Stimulated activated effector memory CD8-positive, alpha-beta T cell treated with anti-CD3 and anti-CD28 coated beads, Interleukin-12 subunit alpha, Interleukin-12 subunit beta, amount 100 ng/mL, for 72 hours (primary cell): ENCODE measurements at places on chromosomes 3 and 15.

- no peak for DNase-seq
Measured at GRCh38 chr3:122921791-122922651, 105.5 kb downstream of the SEMA5B start.

- DNase-seq, result no peak
Measured at GRCh38 chr15:62269504-62269903, 104.4 kb upstream of the C2CD4B start.

GRCh38 chr3:168581771-168582225 is 486.1 kb upstream of the GOLIM4 start:
- no peak for DNase-seq

DNA sequence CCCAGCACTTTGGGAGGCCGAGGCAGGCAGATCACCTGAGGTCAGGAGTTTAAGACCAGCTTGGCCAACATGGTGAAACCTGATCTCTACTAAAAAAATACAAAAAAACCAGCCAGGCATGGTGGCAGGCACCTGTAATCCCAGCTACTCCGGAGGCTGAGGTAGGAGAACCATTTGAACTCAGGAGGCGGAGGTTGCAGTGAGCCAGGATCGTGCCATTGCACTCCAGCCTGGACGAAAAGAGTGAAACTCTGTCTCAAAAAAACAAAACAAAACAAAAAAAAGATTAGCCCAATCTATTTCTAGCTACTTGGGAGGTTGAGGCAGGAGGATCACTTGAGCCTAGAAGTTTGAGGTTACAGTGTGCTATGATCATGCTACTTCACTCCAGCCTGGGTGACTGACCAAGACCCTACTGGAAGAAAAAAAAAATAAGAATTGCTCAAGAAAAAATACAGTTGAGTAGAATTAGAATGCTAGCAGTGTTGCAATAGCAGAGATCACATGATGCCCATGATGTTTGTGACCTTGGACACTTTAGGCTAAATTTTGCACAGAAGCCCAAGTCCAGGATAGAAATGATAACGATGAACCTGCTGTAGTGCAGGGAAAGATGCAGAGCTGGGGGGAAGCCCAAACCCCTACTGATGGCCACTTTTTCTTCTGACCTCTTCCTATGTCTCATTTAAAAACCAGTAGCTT is 162.2 kb downstream of the LPP start:
- no peak for DNase-seq

DNA sequence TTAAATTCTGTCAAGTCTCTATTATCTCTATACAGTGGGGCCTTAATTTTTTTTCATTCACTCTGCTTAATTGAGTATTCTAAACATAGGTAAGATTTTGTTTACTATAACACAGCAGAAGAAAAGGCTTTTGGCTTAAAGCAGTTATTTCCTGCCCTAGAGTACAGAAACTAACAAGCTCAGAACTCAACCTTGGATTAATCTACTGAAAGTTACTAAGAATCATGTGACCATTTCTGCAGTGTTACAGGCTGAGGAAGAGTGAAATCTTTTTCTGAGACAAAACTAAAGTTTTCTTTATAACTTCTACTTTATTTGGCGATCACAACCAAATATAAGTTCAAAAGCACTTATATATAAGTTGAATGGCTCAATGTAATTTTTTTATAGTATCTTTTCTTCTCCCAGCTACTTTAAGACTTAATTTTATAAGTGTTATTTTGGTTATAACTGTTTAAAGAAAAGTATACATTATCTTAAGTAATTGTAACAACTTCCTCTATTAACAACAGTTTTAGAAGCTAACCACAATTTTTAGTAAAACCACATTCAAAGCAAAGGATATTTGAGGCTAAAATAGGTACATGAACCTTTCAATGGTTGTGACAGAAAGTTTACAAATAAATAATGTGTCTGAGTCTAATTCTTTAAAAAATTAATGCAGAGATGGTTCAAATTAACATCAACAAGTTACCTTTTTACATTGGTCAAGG is 240.6 kb upstream of the NAALADL2 start:
- no peak for DNase-seq

- no peak for DNase-seq
Measured at GRCh38 chr3:6739288-6739687, 121.6 kb upstream of the GRM7 start.

DNA sequence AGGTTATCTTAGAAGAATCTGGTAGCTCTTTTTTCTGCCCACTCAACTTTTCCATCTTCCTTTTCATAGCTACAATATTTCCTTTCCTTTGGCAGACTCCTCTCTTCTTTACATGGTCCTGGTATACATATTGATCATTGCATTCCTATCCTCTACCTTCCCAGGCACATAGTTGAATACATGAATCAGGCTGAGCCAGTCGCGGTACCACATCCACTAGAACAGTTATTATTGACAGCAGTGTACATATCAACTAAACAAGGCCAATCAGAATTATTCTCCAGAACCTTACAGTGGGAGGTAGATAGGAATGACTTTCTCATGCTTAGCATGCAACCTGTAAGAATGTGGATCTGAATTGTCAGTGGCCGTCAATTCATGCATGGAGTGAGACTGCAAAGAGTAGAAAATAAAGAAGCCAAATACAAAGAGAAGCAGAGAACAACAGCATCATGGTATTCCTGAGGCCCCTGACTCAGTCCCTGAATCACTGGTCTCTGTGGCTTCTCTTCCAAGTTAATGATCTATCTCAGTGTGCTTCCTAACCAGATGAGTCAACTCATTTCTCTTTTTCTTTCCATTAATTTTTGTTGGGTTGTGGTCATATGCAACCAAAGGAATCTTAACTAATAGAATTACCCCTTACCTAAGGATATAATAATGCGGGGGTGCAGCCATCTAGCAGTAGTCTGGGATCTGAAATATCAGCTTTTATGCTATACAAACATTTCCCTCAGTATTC is 60.9 kb upstream of the DCBLD2 start:
- DNase-seq, result no peak

- DNase-seq, result no peak
Measured at GRCh38 chr3:25801786-25802185, 11.9 kb downstream of the OXSM start.

DNA sequence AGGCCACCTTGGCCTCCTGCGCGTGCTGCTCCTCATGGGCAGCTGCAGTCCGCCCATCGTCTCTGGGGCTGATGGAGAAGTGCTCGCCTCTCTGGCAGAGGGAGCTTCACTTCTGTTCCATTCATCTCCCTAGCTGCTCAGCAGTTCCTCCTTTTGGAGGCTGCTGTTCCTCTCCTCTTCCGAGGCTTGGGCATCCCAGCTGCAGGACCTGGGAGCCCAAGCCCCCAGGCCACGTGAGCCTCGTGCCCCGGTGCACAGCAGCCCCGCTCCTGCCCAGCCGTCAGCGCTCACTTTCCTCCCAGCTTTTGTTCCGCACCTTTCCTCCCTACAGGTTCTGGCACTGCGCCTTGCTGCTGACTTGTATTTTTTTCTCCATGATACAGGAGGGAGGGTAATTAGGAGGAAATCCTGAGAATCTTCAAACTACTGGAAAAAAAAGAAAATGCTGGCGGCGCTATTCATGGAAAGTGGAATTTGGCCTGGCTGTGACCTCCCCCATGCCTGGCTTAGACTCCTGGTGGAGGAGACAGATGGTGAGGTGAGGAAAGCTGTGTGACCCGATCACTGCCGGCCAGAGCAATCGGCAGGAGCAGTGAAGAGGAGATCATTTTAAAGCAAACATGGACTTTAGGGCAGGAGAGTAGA is 210.1 kb downstream of the CHST2 start:
- DNase-seq, result no peak

DNA sequence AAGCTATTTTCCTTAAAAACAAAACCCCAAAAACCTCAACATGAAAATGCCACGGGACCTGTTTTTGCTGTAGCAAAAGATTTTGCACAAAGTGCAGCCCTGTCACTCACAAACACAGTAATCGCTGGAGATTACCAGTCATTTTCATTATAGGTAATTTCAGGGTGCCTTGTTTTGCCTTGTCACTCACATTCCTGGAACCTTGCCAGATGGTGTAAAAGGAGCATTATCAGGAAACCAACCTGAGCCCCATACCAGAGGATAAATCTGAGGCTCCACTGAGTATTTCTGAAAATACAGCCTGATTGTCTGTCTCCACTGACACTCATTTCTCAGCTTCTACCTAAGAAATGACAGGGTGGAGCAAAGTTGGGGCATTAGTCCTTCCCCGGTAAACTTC is 791.3 kb upstream of the LMCD1 start:
- no peak for DNase-seq
